ENCODE measurements at places on chromosomes 6 and 20.

- no peak for DNase-seq
Observed at GRCh38 chr6:106743612-106744011, 114.2 kb downstream of the QRSL1 start.

DNA sequence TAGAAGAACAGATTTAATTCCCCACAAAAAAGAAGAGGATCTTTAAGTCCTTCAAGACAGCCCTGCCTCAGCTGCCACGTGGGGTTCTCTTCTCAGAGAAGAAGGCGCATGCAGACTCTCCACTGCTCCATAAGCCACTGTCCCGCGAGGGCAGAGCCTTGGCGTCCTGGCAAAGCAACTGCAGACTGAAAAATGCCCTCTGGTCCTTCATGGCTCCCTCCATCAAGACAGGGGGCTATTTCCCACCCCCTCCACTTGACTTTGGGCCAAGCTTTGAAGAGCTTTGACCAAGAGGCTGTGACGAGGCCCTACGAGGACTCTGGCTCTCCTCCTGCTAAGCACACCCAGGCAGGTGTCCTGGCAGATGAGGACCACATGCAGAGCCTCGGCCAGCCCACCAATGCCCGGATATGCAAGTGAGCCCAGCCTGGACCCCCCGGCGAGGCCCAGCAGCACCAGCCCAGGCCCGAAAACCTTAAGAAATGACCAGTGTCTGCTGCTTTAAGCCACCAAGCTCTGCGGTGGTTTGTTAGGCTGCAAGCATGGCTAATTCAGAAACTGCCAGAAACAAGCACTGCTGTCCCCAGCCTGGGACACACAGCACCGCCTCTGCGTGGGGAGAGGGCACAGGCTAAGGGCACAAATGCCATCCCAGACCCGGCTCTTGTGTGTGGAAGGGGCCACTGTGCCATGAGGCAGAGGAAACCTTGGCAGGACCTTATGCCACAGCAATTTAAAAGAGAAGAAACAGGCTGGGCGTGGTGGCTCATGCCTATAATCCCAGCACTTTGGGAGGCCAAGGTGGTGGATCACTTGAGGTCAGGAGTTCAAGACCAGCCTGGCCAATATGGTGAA lies 16.1 kb downstream of the GMEB2 start:
- DNase-seq, result no peak

DNA sequence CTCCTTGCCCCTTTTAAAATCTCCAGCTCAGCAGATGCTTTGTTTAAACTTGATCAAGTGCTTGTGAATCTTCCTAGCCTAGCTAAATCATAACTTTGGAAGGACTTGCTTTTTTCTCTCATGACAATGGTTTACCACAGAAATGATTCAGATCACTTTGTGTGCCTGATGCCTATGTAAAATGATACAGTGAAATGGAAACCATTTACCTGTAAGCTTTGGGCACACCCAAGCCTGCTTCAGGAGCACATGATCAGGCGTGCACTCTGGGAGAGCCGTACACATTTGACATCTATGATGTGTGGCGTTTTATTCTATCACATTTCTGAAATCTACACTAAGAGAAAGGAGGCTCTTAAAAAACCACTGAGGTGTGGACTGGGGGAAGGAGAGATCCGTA lies 41.1 kb downstream of the PTPN1 start:
- no peak for DNase-seq

DNA sequence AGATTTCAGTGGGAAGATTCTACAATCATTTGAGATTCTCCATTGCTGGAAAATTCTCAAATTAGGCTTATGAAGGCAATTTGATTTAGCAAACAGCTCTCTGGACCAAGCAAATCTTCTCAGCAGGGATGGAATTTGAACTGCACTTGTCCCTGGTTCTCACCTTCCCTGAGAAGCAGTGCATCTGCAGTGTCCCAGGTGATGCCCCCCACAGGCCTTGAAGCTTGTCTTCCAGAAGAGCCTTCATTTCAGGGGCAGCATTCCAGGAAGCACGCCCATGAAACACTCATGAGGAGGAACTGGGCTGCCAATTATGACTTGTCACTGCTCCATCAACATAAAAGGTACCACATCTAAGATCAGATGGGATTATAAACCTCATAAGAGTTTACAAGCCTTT lies 82.8 kb upstream of the HDAC2 start:
- DNase-seq, result no peak

DNA sequence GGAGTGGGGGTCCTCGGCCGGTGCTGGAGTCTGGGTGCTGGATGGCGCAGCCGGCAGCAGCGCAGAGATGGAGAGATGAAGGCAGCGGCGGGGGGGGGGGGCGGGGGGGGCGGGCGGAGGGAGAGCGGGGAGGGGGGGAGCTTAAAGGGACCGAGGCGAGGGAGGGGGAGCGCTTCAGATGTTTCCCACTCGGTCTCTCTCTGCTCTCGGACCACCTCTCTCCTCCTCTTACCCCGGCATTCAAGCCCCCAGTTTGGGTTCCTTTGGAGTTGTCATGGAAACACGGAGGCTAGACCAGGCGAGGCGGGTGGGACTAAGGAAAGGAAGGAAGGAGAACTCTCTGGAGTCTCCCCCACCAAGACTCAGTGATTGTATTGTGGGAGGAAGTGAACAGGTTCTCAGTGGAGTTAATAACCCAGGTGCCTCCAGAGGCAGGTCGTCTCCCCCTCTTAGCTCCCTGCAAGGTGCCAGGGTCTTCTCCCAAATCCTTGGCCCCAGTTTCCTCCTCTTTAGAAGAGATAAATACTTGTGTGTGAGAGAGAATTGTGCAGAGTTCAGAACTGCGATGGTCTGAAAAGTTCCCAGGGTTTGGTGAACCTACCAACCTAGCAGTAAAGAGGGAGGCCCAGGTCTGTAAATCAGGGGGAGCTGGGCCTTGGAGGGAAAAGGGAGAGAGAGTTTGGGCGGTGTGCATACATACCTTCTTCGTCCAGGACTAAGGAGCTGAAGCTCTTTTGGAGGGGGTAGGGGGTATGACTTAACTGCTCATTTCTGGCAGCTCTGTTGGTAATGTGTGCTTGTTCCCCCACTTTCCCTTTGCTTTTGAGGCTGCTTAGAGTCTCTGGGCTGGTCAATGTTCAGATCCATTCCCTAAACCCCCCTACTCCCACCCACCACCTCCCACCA lies at the start of gene PRRT1:
Gene PRRT1 (minus strand): TSS at position 77 of the 906 bp plus-strand sequence. CDS start 112 bp downstream, outside the sequence.
- DNase-seq, result peak; percentile 42

DNA sequence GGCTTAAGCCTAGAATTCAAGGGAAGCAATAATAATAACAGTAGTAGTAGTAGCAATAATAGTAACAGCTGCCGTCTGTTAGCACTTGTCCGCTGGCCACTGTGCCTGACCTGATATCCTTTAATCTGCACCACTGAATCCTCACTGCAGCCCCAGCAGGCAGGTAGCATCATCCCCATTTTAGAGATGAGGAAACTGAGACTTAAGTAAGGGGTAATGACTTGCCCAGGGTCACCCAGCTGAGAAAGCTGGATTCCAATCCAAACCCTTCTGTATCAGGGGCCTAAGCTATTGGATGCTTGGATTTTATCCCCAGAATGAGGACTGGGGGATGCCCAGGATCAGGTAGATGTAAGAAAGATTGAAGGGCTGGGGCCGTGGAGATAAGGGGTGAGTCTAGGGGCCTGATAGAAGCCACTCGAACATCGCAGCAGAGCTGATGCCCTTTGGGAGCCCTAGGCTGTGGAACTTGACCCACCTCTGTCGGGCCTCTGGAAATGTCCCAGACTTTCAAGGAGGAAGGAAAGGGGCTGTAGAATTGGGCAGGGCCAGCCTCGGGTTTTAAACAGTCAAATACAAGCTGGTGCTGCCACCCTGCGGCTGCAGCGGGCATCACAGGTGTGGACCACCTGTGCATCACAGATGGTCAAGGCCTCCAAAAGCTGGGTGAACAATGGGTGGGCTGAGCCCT lies 102.1 kb upstream of the MYL9 start:
- peak; percentile 81 for DNase-seq

- DNase-seq, result no peak
Observed at GRCh38 chr20:44888226-44889103, 3.0 kb downstream of the YWHAB start.

DNA sequence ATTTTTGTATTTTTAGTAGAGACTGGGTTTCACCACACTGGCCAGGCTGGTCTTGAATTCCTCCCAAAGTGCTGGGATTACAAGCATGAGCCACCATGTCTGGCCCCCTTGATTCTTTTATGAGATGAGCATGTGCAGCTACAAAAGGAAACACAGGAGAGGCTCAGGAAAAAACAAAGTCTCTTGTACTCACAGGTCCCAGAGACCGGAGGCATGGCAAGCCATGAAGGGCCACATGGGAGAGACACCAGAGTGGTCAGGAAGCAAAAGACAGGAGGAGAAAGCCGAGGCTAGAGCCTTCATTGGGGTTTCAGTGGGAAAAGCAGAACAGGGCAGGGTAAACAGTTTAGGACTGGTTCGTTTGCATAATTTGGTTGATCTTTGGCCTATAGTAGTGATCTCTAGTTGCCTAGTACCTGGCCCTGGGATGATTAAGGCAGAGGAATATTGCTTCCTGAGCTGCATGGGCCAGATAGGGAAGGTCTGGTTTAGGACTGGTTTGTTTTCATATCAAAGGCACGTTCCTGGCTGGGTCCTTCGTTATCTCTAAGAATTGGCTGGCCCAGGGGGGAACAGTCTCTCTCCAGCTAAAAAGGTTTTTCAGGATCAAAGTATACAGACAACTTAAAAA lies 48.2 kb upstream of the PRND start:
- no peak for DNase-seq

GRCh38 chr6:148959501-148959900 lies 212.7 kb downstream of the UST start:
- DNase-seq, result no peak

- no peak for DNase-seq
Observed at GRCh38 chr6:897528-898207, 204.7 kb upstream of the EXOC2 start.

DNA sequence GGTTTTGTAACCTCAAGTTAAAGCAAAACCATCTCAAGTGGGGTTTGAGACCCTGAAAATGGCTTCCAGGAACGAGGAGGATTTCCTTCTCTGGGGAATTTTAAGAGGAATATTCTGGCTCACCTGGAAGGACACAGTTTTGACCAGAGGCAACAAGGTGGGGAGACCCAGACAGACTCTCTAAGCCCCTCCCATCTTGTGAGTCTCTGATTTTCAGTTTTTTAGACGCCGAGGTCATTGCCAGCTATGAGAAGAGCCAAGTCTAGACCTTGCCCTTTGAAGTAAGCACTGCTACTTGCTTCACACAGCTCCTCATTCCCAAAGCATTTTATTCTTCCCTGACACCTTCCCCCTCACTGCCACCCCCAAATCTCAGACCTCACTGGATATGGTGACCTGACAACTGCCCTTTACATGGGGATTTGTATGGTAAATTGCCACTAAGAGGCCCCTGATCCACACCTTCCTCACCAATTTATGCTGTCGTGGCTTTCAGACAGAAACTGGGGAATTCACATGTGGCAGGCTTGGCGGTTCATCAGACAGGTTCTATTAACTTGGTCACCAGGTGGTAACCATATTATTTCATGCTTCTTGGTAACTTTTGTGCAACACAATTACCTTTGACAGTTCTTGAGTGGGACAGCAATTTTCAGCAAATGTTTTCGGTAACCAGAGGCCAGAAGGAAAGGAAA lies 116.2 kb downstream of the ISM1 start:
- no peak for DNase-seq

DNA sequence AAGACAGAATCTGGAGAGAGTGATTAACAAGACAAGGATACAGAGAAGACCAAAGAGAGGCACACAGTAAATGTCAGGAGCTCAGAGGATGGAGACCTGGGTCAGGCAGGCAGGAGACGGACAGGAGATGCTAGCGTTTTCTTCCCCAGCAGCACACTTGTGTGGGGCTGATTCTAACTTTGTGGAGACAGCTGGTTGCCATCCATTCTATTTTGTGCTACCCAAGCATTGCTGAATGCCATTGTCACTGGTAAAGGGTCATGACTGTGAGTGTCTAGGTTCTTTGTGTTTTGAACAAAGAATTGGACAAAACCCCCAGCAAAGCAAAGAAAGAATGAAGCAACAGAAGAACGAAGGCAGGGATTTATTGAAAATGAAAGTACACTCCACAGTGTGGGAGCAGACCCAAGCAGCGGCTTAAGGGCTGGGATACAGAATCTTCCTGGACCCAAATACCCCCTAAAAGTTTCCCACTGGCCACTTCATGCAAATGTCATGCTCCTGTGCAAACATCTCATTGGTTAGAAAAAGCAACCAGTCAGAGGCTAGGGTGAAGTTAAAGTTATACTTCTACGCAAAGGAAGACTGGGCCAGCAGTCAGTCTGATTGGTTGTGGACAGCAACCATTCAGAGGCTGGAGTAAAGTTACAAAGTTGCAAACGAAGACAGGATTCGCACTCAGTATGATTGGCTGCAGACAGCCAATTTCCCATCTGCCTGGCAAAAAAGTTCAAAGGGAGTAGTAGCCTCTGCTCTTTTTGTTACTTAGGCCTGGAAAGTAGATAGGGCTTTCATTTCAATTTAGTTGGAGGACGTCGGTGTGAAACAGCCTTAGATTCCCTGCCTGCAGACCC lies 17.5 kb downstream of the PTK7 start:
- no peak for DNase-seq

- no peak for DNase-seq
Observed at GRCh38 chr20:52230409-52230808, 38.8 kb upstream of the ZFP64 start.

DNA sequence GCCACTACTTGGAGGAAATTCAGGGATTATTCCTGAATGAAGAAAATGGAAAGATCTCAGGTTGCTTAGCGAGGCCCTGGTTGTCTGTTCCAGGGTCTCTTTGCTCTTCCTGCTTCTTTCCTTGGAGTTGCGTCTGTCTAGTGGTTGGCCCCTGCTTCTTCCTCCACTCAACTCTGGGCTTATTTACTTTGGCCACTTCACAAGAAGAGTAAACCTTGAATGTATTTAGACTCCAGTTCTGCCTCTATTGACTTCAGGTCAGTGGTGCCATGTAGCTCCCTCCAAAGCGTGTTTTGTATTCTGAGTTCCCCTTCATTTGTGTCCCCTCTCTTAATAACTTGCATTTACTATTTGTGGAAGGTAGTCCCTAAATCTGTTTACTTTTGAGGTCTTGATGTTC lies 456.5 kb downstream of the UTRN start:
- no peak for DNase-seq

GRCh38 chr6:89669002-89669401 lies 30.5 kb upstream of the LYRM2 start:
- no peak for DNase-seq

GRCh38 chr6:139763468-139764210 lies 389.2 kb upstream of the CITED2 start:
- DNase-seq, result no peak

GRCh38 chr6:63998991-63999390 lies 363.4 kb downstream of the PHF3 start:
- DNase-seq, result no peak

DNA sequence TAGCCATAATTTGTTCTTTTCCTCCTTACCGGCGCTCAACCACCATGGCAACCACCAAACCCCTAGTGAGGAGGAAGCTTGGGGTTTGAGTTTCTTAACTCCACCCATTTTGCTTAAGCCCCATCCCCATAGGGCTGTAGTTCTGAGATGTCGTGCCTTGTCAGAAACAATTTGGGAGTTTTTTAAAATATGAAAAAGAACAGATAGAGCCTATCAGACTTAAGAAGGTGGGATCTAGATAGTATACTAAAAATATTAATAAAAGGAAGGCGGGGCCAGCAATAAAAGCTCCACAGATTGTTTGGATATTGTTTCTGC lies 5.6 kb downstream of the BRD2 start:
- no peak for DNase-seq

Measured in posterior cingulate gyrus (tissue), 11 donors.